ENCODE measurements at places on chromosomes 11 and 22.

DNA sequence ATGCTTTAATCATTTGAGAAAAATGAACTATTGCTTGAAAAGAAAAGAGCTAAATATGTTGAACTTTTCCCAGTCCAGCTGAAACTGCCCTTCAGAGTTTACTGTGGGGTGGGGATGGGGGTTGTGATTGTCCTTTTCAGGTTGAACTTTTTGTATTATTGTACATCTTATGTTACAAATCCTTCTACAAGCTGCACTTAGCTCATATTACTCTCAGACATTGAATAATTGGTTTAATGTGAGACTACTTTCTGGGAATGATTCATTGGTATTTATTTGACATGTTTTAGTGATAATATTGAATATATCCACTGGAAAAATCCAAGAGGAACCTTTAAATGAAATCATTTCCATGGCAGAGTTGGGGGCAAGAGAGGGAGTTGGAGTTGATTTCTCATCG lies 84.9 kb downstream of the ATXN10 start:
- DNase-seq: no peak
- H3K27ac ChIP-seq: peak overlapping the region; percentile 32
- no peaks in the 10 kb centered on the region for H3K27me3 ChIP-seq

- no peak overlapping the region for H3K27ac ChIP-seq
- no peaks in the 10 kb centered on the region for H3K27me3 ChIP-seq
- no peak overlapping the region for H3K4me3 ChIP-seq
- no peaks in the 10 kb centered on the region for H3K36me3 ChIP-seq
Measured at GRCh38 chr22:42461511-42461910, 29.3 kb upstream of the NFAM1 start.

GRCh38 chr11:103436131-103436770 lies 327.0 kb downstream of the DYNC2H1 start:
- peaks cover 21% of the 10 kb centered on the region for H3K4me1 ChIP-seq
- H3K4me3 ChIP-seq: no peak overlapping the region
- no peak overlapping the region for H3K27ac ChIP-seq
- no peak for DNase-seq

GRCh38 chr11:1854949-1855885 lies 2.3 kb downstream of the LSP1 start:
- H3K4me3 ChIP-seq: no peak overlapping the region
- DNase-seq: no peak
- H3K36me3 ChIP-seq: no peaks in the 10 kb centered on the region
- no peak overlapping the region for H3K27ac ChIP-seq

DNA sequence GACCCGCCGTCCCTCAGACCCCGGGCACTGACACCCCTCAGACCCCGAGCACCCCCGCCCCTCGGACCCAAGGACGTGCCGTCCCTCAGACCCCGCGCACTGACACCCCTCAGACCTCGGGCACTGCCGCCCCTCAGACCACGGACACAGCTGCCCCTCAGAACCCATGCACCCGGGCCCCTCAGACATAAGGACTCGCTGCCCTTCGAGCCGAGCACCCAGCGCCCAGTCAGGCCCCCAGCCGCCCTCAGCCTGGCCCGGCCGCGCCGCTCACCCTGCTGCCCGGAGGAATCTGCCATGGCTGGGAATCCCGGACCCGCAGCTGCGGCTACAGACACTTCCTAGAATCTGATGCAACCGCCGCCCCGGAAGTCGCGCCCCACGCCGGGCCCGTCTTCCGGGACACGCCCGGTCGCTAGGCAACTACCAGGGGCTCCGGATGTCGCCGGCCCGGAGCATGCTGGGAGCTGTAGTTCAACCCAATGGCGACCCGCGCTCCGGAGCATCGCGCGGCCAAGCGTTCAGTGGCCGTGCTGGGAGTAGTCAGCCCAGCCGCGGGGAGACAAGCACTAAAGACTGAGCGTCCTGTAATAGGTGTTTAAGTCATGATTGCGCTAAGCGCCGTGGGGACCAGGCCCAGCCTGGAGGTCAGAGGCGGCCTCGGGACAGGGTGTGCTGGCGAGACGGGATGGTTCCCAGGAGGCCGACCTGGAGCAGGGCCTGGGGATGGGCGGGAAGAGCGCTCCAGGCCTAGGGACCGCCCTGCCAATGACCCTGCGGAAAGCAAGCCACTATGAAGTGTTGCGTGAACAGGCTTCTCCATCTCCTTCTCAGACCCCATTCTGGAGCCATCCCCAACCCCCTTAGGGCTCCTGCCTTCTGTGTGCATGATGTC lies at the start of gene CARS1:
TSS of gene CARS1 (minus strand) at position 355 of the 895 bp plus-strand sequence. CDS start at position 299, 56 bp downstream.
- H3K27ac ChIP-seq: no peak within 1 kb of the TSS
- H3K4me3 ChIP-seq: peak within 1 kb of the TSS; percentile 74
- H3K4me1 ChIP-seq: no peaks in the 10 kb centered on the region
- H3K27me3 ChIP-seq: no peaks in the 10 kb centered on the region

GRCh38 chr11:100970283-100971164 lies 159.1 kb downstream of the PGR start:
- no peak for DNase-seq
- H3K4me3 ChIP-seq: no peak overlapping the region

DNA sequence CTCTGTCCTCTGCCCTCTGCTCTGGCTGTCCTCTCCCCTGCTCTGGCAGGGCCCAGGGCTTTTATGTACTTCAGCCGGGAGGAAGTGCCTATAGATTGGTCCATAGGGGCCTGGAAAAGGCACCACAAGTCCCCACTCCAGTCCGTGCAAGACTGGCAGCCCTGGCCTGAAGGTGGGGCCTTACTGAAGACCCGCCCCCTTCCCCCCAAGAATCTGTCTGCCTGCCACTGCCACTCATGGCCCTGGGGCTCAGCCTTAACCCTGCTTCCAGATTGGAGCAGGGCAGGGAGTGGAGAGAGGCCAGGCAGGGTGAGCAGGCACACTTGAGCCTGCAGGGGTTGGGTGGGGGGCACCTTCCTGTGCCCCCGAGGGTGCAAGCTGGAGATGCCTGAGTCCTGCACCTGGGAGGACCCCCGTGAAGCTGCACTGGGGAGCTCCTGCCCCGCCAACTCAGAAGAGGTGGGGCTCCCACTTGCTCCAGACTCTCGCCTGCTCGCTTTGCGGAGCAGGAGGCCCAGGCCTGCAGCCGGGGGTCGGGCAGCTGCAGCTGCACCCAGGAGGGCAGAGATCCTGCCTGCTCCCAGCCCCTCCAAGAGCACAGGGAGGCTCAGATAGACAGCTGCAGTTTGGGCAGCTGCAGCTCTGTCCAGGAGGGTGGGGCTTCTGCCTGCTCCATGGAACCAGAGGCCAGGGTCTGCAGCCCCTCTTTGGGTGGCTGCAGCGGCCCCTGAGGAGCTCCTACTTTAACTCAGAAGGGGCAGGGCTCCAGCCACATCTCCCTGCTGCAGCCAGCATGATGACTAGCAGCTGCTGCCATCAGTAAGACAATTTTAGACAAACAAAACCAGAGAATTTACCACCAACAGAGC lies 51.0 kb upstream of the SC5D start:
- H3K4me1 ChIP-seq: peaks cover 34% of the 10 kb centered on the region
- peak; percentile 42 for DNase-seq
- H3K4me3 ChIP-seq: no peak overlapping the region
- H3K27ac ChIP-seq: no peak overlapping the region

- peaks cover 7% of the 10 kb centered on the region for H3K4me1 ChIP-seq
- no peaks in the 10 kb centered on the region for H3K27me3 ChIP-seq
- no peaks in the 10 kb centered on the region for H3K36me3 ChIP-seq
- no peak overlapping the region for H3K4me3 ChIP-seq
- DNase-seq: no peak
Measured at GRCh38 chr11:116981266-116981885, 116.9 kb downstream of the SIK3 start.

DNA sequence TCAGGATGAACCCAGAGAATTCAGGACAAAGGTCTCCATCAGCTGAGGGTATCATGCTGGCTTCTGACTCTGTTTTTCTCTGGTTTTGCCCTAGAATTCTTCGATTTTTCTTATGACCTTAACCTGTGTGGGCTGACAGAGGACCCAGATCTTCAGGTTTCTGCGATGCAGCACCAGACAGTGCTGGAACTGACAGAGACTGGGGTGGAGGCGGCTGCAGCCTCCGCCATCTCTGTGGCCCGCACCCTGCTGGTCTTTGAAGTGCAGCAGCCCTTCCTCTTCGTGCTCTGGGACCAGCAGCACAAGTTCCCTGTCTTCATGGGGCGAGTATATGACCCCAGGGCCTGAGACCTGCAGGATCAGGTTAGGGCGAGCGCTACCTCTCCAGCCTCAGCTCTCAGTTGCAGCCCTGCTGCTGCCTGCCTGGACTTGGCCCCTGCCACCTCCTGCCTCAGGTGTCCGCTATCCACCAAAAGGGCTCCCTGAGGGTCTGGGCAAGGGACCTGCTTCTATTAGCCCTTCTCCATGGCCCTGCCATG lies 16.8 kb downstream of the SERPING1 start:
- no peak overlapping the region for H3K4me3 ChIP-seq
- H3K36me3 ChIP-seq: no peaks in the 10 kb centered on the region
- no peak for DNase-seq
- H3K4me1 ChIP-seq: no peaks in the 10 kb centered on the region

DNA sequence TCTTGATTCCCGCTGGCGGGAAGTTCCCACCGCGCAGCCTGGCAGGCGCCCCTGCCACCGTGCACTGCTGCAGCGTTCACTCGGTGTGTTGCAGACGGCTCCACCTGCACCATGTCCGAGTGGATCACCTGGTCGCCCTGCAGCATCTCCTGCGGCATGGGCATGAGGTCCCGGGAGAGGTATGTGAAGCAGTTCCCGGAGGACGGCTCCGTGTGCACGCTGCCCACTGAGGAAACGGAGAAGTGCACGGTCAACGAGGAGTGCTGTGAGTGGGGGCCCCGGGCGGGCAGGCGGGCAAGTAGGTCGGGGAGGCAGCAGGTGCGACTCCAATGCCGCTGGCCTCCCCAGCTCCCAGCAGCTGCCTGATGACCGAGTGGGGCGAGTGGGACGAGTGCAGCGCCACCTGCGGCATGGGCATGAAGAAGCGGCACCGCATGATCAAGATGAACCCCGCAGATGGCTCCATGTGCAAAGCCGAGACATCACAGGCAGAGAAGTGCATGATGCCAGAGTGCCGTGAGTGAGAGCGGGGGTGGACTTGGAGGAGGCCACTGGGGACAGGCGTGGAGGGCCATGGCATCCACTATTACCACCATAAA lies 99.7 kb downstream of the RRAS2 start:
- DNase-seq: no peak
- H3K4me3 ChIP-seq: no peak overlapping the region
- no peaks in the 10 kb centered on the region for H3K27me3 ChIP-seq
- H3K4me1 ChIP-seq: peaks cover 6% of the 10 kb centered on the region
- H3K27ac ChIP-seq: no peak overlapping the region

DNA sequence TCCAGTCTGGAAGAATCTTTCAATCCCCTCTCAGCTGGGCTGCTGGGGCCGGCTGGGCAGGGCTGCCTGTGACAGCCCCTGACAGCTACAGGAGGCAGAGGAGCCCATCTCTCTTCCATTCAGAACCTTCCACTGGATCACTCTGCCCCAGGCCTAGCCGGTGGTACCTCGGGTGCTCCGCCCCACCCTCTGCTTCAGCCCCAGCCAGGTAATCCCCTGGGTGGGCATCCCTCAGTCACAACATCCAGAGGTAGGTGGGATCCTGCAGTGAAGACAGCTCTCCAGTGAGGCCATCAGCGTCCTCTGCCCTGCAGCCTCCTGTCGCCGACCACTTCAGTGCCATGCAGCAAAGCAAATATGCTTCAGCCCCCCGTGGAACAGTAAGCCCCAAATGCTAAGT lies 223.7 kb downstream of the DSCAML1 start:
- H3K36me3 ChIP-seq: no peaks in the 10 kb centered on the region
- H3K4me1 ChIP-seq: no peaks in the 10 kb centered on the region
- no peak overlapping the region for H3K4me3 ChIP-seq
- H3K27ac ChIP-seq: no peak overlapping the region
- no peaks in the 10 kb centered on the region for H3K27me3 ChIP-seq

DNA sequence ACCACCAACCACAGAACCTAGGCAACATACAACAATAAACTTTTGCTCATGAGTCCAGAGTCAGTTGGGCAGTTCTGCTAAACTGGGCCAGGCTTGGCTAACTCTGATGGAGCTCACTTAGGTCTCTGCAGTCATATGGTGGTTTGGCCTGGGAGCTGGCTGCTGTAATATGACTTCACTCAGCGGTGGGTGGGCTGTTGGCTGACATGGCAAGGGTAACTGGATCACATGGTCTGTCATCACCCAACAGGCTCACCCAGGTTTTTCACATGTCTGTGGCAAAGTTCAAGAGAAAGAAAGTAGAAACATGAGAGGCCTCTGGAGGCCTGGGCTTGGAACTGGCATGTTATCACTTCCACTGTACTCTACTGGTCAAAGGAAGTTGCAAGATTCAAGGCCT lies 43.2 kb upstream of the CLMP start:
- no peak for DNase-seq
- no peaks in the 10 kb centered on the region for H3K27me3 ChIP-seq
- no peak overlapping the region for H3K27ac ChIP-seq
- H3K4me3 ChIP-seq: no peak overlapping the region
- no peaks in the 10 kb centered on the region for H3K36me3 ChIP-seq
- H3K4me1 ChIP-seq: no peaks in the 10 kb centered on the region

DNA sequence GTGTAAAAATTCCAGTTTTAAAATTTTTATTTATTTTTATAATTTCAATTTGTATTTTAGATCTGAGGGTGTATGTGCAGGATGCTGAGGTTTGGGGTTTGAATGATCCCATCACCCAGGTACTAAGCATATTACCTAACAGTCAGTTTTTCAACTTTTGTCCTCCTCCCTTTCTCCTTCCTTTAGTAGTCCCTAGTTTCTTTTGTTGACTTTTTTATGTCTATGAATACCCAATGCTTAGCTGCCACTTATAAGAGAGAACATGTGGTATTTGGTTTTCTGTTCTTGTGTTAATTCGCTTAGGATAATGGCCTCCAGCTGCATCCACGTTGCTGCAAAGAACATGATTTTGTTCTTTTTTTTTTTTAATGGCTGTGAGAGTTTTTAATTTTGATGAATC lies 35.7 kb upstream of the UCP3 start:
- H3K36me3 ChIP-seq: peaks cover 4% of the 10 kb centered on the region
- no peak overlapping the region for H3K4me3 ChIP-seq
- no peaks in the 10 kb centered on the region for H3K27me3 ChIP-seq
- no peak for DNase-seq
- H3K4me1 ChIP-seq: no peaks in the 10 kb centered on the region

- H3K4me1 ChIP-seq: no peaks in the 10 kb centered on the region
- no peak overlapping the region for H3K4me3 ChIP-seq
- no peaks in the 10 kb centered on the region for H3K36me3 ChIP-seq
- DNase-seq: no peak
- H3K27ac ChIP-seq: no peak overlapping the region
Measured at GRCh38 chr22:33166206-33166605, 108.0 kb upstream of the SYN3 start.

GRCh38 chr11:17333799-17334586 lies 17.6 kb upstream of the NCR3LG1 start:
- no peak for DNase-seq
- no peak overlapping the region for H3K4me3 ChIP-seq

DNA sequence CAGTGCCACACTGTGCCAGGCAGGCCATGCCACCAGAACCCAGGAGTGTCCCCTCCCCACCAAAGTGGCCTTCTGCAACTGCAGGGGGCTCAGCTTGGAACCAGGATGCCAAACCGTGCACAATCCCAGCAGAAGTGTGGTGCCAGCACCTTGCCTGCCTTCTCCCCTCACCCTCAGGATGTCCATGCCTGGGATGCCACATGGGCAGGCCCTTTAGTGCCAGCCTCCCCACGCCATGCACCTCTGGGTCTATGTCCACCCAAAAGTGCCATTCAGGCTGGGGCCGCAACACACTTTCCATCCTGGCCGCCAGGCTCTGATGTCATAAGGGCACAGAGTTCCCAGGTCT lies 8.7 kb upstream of the TBC1D22A start:
- H3K36me3 ChIP-seq: no peaks in the 10 kb centered on the region
- DNase-seq: no peak
- H3K4me1 ChIP-seq: no peaks in the 10 kb centered on the region

Data from neural progenitor cell (in vitro differentiated cells).